ENCODE measurements at places on chromosomes 6 and 20.

GRCh38 chr6:125245523-125246264, 56.1 kb downstream of the HDDC2 start:
- no peak for DNase-seq

- DNase-seq: no peak
These were observed 45.4 kb downstream of the BPIFB1 start for GRCh38 chr20:33328157-33329137.

- DNase-seq: no peak
These were observed 241.0 kb downstream of the SLC24A3 start for GRCh38 chr20:19453410-19453809.

DNA sequence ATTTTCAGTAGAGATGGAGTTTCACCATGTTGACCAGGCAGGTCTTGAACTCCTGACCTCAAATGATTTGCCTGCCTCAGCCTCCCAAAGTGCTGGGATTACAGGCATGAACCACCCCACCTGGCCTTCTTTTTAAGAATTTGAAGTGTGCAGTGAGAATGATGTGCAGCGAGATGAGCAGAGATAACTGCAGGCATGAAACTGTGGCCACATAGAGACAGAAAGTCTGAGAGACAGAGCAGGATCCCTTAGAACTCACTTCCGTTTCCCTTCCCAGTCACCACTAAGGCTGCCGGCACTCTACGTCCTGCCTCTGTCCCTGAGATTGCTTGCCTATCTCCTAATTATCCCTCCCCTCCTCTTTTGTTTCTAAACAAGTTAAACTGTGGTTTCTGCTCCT, 27.2 kb downstream of the IL22RA2 start:
- DNase-seq: no peak

DNA sequence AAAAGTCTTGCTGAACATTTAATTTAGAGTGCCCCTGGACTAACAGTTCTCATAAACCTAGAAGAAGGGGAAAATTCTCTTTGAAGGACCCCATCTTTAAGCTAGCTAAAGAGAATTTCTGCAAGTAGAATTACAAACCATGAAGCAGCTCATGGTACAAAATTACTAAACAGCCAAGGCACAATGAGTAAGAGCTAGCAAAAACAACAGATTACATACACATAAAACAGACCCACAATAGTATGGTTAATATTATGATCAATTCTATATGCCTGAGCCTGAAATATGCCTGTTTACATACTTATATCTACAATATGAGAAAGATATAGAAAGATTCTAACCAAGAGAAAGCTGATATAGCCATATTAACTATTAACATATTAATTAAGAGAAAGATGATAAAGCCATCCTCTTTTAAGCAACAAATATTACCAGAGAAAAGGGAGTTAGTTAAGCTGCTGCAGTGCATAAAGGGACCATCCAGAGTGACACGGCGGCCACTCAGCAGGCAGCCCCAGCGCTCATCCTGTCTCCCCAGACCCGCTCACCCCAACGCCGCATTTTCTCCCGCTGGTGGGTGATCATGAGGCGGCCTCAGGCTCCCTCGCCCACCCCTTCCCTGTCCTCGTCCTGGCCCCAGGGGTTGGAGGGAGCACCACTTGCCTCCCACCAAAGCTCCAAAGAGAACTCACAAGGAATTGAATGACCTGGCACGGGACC, 98.4 kb upstream of the CARMIL1 start:
- no peak for DNase-seq

DNA sequence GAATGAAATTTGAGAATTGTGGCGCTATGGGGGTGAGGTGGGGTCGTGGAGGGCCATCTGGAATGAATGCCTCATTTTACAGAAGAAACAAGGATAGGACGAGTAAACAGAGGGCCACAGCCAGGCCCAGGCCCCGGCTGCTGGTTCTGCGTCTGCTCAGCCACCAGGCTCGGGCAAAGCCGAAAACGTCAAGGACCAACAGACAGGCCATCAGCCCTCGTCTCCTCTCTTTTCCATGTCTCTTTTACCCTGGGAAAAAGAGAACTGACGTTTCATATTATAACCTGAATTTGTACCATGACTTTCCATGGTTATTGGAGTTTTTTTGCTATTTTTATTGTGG, 212.4 kb upstream of the ARID1B start:
- no peak for DNase-seq

- no peak for DNase-seq
These were observed 97.2 kb downstream of the SSR1 start for GRCh38 chr6:7215798-7216231.

DNA sequence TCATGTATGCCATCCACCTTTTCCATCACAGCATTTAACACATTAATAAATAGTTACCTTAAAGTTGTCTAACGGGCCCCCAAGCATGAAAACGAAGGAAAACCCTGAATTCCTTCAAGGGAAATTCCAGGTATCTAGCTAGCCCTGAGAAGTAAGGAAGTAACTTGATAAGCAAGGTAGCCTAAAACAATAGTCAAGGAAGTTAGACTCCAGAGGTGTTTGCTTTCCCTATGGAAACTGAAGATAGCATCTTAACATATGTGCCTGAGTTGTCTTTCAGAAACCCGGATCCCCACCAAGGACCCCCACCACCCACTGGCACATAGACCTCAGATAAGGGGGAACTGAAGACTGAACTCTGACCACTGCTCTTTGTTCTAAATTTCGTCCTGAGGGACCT, 127.4 kb downstream of the TBXT start:
- DNase-seq: no peak

- no peak for DNase-seq
These were observed 18.3 kb upstream of the ADGRF4 start for GRCh38 chr6:47680051-47680450.

GRCh38 chr6:113211170-113211569, 646.0 kb upstream of the MARCKS start:
- DNase-seq: no peak

DNA sequence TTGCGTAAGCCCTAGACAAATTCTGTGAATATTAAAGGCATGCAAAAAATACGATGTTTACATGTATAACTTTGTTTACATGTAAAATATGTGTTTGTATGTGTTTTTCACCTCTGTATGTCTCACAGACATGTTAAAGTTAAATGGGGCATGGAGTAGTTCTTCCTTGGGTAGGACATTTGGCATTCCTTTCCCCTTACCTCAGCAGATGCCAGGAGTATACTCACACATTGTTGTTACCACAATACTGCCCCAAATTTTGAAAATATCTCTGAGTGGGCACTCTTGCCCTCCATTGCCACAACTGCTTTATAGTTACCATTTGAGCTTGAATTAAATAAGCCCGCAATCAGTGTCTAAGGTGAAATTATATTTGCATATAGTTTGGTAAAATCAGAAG, 147.5 kb downstream of the MYO6 start:
- DNase-seq: no peak

DNA sequence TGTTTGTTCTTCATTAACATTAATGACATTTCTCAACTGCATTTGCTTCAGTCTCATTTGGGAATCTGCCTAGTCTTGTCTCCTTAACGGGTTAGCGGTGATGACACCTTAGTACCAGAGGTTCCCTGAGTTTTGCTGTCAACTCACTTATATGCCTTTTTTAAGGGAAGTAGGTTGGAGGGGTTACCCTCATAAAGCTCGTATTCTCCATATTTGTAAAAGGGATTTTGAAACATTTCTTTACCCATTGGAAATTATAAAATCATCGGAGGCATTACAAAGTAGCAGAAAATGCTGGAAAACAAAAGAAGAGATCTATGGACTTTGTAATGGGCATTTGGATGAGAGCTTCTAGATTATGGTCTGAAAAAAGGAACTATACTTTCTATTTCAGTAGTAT, 88.7 kb upstream of the PRDM1 start:
- DNase-seq: no peak

DNA sequence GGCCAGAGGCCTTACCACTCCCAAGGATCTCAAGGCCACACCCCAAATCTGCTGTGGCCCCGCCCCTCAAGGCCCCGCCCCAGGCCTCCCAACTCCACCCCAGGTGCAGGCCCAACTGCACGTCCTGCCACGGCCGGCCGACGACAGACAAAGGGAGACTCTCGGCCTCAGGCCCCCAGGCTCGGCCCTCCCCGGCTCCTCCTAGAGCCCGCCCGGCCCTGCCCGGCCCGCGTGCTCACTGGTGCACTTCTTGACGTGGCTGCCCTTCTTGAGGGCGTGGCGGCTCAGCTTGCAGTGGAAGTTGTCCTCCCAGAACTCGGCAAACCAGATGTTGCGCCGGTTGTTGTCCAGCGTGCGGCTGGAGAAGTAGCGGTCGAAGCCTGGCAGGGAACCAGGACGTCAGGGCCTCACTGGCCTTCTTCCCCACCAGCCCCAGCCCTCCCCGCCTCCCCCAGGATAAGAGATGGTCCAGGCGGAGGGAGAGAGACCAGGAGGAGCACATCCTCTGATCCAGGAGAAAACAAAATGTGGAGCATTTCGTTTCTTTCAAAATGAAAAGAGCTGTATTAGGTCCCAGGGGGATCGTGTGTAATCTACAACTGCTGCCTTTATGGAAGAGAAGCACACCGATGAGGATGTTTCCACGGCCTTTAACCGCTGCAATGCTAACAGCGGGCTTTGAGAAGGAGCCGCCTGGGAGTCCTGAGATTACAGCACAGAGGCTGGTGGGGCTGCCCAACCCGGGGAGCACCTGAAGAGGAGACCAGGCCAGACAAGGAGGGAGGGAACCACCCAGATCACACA, 89.4 kb downstream of the GRM4 start:
- DNase-seq: no peak

DNA sequence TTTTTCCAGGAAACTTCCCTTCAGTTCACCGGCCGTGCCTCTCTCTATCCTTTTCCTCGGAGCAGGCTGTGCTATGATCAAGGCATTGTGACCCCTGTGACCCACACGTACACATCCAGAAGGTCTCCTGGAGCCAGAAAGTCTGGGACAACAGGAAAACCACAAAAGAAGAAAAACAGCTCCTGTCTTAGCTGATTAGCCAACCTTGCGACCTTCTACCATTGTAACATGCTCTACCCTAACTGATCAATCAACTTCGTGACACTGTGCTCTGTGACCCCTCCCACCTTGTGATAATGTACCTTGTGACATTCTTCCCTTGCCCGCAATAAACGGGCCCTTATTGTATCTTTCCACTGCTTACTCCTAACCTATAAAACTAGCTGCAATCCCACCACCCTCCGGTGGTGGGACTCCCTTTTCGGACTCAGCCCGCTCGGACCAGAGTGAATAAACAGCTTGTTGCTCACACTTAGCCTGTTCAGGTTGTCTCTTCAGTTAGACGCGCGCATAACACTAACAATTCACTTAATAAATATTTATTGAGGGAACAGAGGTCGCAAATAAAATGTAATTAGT, 24.2 kb downstream of the ZNF311 start:
- DNase-seq: no peak

DNA sequence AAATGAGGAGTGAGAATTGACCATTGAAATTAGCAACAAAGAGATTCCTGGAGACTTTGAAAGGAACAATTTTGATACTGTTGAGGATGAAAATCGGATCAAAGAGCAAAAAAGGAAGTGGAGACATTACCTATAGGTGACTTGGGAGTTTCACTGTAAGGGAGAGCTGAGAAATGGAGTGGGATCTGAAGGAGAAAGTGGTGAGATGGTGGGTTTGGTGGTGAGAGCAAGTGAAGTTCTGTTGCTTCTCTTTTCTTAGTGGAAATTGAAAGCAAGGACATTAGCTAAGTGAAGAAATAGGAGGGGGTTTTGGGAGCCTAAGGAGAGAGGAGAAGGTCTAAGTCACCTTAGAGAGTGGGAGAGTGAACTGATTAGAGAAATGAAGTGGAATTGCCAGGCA, 4.2 kb downstream of the ERGIC3 start:
- no peak for DNase-seq

GRCh38 chr20:48626226-48626937, 201.4 kb downstream of the PREX1 start:
- DNase-seq: no peak

DNA sequence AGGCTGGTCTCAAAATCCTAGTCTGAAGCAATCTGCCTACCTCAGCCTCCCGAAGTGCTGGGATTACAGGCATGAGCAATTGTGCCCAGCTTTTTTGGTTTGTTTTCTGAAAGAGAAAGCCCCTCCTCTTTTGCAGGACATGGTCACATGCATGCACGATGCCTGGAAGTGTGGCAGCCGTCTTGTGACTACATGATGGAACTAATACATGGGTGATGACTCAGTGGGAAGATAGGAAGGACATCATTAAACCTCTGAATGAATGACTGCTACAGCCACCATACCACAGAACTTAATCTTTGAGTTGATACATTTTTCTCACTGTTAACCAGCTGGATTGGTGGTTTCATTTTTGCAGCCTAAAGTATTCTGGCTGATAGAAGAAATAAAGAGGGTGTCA, 13.4 kb upstream of the CTNNBL1 start:
- no peak for DNase-seq

DNA sequence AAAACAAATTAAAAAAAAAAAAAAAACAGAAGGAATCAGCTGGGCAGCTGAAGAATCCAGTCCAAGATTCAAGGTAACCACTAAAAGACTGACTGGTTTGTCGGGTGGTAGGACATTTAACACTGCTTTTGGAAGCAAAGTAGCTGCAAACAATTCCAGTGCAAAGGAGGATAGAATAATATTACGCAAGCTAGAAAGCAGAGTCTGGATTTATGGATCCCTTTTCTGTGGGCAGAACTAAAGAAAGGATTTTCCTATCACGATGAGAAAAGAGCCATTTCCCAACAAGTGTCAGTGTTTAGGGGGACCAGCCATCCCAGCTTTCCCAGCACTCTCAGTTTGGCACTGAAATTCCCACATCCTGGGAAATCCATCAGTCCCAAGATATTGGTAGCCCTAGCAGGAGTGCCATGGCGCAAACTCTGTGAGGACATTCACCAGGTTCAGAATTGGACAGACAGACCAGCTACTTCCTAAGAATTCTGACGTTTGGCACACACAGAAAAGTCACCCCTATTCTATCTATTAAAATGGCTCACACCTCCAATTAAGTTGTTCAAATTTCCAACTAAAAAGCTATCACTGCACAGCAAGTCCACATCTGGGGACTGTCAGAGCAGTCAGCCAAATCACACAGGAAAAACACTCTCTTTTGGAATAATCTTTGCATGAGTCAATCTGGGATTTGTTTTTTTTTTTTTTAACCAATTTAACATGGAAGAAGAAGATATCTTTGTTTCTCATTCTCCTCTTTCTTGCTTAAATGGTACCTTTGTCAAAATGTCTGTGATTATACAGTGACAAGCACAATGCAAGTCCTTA, 356.8 kb upstream of the ARID1B start:
- DNase-seq: no peak

DNA sequence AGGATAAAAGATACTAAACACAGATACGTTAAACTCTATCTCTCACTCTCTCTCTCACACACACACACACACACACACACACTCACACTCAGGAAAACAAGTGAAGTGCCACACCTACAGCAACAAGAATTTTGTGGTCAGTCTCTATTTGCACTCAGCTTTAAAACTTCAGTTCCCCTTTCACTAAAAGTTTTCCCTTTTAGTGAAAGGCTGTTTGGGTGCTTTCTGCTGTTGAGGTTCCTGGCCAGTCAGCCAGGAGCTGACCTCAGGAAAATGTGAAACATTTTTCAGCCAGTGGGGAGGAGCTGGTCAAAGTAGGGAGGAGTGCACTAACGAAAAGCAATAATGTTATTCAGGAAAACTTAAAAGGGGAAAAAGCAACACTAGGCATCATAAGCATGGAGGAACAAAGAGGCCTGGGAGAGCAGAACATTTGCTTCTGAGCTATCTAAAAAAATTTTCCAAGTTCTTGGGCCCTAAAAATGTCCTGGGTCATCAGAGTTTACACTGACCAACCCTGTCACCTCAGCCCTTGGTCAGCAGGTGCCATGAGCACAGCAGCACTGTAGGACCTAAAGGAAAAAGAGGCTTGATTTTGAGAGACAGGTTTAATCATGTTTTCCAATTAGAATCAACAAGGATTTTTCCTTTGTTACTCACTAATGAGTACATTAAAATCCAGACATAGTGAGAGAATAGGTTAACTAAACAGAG, 30.7 kb upstream of the NT5E start:
- DNase-seq: no peak
